Activated gamma-delta T cell treated with anti-CD3 and anti-CD28 coated beads, Interleukin-2, amount 50 U/mL, for 16 hours (primary cell): ENCODE measurements at places on chromosomes 1 and 21.

DNA sequence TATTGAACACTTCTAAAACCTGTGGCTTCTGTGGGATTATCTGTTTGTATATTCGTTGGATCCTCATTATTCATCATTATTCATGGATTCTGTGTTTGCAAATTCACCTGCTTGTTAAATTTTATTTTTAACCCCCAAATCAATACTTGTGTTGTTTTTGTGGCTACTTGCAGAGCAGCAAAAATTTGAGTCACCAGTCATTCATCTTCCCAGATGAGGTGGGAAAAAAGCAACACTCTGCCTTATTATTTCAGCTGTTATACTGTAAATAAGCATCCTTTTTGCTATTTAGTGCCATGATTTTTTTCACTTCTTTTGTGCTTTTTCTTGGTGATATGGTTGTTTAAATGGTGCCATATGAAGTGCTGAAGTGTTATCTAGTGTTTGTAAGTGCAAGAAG, 56.7 kb downstream of the RASAL2 start:
- DNase-seq = no peak

DNA sequence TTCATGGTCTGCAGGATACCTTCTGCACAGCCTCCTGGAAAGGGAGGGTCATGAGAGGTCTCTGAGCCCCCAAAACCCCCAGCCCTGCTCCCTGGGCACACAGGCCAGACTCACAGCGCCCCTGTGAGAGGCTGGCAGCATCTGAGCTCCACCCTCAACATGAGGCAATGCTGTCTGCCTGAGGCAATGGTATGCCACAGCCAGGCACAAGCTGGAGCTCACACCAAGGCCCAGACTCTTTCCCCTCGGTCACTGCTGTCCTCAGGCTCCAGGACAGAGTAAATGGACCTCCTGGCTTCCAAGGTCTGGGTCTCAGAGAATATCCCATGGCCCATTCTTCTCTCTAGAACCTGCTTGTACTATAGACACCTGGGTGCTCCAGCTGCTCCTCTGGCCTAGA, 17.2 kb downstream of the MEF2D start:
- no peak for DNase-seq

DNA sequence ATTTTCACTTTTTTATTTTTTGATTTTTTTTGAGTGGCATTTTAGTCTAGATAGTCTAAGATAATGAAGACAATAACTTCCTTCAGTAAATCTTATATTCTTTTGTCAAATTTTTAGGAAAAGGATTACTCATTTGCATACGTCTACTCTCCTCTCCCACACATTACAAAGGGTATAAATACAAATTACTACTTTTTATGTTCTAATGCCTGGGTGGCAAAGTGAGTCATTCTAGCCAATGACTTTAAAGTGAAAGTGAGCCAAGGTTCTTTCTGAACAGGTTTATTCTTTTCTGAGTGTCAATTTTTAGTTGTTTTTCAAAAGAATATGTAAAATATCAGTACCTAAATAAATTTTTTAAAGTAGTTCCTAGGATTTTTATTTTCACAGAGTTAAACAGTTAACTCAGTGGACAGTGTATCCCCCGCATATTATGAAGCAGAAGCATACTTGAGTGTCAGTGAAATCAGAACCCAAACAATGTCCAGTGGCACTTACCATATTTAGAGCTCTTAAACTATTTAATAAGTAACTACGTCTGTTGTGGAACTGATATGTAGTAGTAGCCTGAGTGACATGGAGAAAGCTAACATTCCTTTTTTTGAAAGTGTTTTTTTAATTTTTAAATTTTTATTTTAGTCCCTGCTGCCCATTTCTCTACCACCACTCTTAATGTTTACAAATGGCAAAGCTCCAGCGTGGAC, 141.7 kb downstream of the PHTF1 start:
- no peak for DNase-seq

DNA sequence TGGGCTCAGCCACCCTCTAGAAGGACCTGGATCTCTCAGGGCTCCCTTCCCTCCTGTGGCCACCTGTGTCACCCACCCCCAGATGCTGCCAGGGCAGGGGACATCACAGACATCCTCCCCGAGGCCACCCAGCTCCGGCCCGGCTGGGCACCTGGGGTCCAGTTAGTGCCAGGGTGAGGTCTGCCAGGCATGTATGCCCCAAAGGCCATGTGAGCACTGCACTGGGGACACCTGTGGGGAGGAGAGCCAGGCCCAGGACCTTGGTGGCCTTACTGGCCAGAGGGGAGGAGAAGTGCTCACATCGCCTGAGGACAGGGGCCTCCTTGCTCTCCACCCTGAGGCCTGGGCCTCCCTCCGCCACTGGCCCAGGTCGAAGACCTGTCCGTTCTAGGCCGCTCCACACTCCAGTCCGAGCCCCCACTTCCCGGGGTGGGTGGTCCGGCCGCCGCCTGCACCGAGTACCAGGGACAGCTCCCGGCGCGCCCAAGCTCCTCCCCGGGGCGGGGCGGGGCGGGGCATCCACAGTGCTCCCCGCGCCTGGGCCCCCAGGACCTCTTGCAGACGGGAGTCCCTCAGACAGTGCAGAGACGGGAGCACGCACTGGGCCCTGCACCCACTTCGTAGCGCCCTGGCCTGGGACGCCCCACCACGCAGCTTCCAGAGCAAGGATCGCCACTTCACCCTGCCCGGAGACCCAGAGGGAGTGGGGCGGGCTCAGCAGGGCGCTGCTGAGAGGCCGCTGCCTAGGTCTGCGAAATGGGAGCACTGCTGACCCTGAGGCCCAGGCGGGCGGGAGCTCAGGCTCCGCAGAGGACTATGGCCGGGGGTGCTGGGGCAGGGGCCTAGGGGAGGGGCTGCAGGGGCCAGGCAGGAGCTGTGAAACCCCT, 34.3 kb upstream of the CCDC27 start:
- DNase-seq = no peak

DNA sequence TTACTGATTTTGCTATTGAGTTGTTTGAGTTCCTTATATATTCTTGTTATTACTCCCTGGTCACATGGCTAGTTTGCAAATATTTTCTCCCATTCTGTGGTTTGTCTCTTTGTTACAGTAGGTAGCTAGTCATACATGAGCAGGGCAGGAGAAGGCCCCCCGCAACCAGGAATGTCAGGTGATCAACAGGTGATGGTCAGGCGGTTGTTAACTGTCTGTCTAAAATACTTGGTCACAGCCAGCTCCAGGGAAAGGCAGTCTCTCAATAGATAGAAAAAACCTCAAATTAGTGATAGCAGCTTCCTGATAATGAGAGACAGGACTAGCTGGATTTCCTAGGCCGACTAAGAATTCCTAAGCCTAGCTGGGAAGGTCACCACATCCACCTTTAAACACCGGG, 217.9 kb downstream of the RHOU start:
- DNase-seq = no peak

DNA sequence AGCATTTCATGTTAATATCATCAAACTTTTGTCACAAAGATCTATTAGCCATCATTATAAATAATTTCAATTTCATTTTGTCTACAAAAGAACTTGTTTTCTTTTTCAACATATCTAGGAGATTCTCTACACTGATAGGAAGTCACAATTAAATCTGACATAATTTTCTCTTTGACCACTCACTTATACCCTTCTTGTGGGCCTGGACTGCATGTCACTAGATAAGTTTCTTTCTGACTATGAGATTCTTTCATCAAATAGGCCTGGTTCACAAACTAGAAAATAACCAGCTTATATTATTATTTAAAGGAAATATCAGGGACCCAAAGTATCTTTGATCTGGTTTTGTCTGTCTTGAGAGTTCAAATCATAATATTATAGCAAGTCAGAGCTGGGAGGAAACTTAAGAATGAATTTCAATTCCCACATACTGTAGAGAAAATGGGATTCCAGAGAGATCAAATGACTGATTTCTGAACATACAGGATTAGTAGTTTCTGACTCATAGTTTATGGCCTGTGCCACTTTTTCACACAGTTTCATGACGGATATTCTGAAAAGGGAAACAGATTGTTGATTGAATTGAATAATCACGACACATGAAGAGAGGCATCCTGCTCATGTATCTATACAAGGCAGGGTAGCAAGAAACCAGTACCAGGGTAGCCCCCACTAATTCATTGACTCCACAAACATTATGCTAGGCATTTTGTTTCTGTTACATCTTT, 355.8 kb downstream of the GPATCH2 start:
- no peak for DNase-seq

- peak; percentile 76 for DNase-seq
Observed at GRCh38 chr1:204431310-204432184, 19.9 kb upstream of the PPP1R15B start.

DNA sequence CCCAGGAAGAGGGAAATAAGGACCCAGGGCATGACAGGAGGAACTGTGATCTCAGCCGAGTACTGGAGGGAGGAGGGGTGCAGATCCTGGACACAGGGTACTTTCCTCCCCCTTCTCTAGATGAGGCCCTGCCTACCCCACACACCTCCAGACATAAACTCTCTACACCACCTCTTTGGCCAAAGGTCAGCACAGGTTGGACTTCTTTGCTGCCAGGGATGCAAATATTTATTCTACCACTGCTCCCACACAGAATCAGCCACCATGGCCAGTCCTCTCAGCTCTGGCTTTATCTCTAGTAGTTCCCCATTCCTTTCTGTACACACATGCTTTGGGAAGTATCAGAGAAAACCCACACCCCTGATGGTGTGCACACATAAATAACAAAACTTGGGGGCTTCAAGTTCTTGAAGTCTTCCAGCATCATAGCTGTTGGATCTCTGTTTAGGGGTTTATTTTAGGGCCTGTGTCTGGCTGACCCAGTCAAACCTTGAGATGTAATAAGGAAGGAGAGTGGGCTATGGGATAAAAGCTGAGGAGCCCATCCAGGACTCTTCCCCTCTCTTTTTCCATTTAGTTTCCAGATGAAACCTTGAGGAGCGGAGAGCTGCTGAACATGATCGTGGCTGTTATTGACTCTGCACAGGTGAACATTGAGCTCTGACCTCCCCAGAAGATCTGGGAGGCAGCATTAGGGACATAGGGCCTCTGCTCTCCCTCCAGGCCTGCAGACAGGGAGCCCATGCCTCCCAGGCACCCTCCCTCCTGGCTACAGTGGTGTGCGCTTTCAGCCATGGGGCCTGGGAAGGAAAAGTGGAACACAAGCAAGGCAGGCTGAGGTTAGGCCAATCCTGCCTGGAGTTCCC, 6.7 kb upstream of the SLC27A3 start:
- no peak for DNase-seq

- DNase-seq = peak; percentile 9
Observed at GRCh38 chr1:86704972-86705664, 742 bp downstream of the SH3GLB1 start.

DNA sequence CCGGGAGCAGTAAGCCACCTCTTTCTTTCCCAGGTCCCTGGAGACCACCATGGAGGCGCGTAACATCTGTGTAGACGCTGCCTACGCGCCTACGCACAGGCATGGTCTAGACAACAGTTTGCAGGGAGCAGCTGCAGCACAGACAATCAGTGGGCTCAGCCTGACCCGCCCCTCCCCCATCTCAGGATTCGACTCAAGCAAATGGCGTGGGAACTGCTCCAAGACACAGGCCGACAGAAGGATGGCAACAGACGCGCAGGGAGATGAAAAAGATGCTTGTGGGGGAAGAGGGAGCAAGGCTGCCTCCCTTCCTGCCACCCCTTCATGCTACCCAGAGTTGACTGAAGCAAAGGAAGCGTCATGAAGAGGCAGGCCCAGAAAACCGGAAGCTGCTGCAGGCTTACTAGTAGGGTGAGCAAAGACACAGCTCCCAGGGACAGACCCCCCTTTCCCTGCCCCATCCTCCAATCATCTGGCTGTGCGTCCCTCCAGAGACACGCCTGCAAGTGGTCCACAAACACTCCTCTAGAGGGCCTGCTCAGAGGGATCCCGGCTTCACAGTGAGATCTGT, 19.5 kb downstream of the STK40 start:
- peak; percentile 35 for DNase-seq

DNA sequence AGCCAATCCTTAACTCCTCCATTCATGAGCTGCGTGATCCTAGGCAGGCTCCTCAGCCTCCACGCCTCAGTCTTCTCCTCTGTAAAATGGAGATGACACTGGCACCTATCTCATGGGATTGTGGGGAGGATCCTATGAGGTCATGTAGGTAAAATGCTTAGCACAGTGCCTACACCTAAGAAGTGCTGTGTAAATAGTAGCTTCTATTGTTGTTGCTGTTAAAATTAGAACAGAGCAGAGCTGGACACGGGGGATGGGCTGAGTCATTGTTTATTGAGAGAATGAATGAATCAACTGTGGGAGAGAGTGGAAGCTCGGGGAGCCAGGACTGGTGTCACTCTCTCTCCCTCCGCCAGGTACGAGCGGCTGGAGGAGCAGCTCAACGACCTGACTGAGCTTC, 43.0 kb downstream of the TMCC2 start:
- no peak for DNase-seq

- no peak for DNase-seq
Observed at GRCh38 chr21:45048968-45049367, 25.4 kb upstream of the ADARB1 start.
